ENCODE measurements at places on chromosomes 16 and 17.

- DNase-seq, result no peak
Measured at GRCh38 chr17:79608624-79608959, 2.3 kb downstream of the RBFOX3 start.

DNA sequence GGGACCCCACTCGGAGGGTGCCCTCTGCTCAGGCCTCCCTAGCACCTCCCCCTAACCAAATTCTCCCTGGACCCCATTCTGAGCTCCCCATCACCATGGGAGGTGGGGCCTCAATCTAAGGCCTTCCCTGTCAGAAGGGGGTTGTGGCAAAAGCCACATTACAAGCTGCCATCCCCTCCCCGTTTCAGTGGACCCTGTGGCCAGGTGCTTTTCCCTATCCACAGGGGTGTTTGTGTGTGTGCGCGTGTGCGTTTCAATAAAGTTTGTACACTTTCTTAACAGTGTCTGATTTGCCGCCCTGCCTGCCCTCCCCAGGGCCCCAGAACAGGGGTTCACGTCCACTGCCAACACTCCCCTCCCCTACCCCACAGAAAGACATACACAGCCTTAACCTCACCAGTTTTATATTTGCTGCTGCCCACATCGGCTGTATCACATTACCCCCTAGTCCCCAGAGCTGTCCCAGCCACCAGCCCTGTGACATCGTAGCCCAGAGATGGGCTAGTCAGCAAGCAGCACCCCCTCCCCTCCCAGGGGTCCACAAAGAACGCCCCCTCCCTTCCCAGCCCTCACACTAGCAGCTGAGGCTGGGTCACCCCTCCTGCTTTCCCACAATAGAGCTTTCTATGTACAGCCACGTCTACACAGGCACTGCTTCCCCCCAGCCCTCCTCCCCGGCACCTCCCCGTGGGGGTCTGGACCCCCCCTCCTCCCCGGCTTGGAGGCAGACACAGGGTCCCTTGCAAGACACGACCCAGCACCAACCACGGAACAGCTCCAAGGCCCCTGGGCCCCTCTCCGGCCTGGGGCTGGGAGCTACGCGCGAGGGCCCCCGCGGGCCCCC, 7.9 kb downstream of the GRN start:
- no peak for DNase-seq

DNA sequence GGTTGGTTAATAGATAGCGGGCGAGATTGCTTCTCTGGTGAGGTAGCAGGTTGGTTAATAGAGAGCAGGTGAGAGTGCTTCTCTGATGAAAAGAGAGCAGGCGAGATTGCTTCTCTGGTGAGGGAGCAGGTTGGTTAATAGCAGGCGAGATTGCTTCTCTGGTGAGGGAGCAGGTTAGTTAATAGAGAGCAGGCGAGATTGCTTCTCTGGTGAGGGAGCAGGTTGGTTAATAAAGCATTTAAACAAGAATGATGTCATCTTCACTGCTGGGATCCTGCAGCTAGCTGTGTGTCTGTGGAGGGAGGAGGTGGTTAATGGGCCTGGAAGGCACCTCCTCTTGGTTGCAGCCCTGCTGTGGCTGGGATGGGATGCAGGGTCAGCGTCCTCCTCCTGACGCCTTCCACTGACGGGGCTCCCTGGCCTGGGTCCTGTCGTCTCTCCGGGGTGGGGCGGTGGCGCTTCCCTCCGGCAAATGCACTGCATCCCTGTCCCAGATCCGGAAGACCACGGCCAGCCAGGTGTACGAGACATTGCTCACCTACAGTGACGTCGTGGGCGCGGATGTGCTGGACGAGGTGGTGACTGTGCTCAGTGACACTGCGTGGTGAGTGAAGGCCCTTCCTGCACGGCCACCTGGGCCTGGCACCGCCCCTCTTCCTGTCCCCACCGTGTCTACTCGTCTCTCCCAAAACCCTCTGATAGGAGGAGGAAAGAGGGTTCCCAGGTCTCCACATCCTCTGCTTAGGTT, 99.2 kb upstream of the ZNF750 start:
- DNase-seq, result no peak

DNA sequence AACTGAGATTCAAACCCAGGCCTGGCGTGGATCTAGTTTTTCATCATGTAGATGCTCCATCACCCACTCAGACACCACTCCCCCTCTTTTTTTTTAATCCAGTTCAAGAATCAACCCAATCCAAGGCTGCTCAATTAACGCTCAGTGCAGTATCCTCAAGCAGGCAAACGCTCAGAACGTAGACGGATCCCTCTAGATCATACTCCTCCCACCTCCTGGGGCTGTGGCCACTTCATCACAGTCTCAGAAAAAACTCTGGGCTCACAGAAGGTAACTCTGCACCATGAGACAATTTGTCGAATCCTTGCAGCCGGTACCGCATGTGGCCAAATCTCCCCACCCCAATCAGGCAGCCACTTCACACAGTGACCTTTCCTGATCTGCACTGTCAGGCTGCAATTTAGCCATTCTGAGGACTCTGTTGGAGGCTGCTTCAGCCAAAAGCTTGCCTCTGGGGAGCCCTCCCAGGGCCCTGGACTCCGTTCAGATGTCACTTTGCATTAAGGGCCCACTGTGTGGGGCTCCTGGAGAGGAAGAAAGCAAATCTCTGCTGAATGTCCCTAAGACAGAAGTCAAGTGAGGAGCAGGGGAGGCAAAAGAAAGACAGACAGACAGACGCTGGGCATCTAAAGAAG, 183.5 kb downstream of the XYLT1 start:
- no peak for DNase-seq

DNA sequence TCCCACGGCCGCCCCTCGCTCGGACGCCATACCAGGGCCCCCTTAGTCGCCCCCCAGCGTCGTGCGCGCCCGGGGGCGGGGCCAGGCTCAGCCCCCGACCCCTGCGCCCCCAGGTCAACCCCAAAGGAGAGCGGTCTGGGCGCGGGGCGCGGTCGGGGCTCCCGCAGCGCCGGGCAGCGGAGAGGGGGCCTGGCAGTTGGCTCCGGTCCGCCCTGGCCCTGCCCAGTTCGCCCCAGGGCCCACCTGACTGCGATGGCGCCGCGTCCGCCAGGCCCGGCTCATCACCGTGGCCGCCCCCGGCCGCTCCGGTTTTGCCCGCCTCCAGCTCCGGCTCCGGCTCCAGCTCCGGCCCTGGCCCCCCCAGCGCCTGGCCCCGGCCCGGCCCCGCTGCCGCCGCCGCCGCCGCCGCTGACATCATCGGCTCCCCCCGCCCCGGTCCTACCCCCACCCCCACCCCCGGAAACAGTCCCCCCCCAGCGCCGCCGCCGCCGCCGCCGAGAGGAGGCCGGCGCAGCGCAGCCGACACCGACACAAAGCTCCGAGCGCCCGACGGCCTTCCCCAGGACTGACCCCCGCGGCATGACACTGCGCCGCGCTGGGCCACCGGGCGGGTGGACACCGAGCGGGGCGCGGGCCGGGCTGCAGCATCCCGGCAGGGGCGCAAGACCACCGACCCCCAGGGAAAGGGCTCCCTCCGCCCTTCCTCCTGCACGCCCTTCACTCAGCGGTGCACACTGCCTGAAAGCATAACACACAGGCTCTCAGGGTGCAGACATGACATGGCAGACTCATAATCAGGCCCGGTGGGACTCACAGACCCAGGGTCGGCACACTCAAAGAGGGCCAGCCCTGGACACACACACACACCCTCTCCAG, at the start of gene ZBTB4:
TSS of gene ZBTB4 (minus strand) at position 419 of the 876 bp plus-strand sequence. CDS start 12,830 bp downstream, outside the sequence.
- peak; percentile 60 for DNase-seq

DNA sequence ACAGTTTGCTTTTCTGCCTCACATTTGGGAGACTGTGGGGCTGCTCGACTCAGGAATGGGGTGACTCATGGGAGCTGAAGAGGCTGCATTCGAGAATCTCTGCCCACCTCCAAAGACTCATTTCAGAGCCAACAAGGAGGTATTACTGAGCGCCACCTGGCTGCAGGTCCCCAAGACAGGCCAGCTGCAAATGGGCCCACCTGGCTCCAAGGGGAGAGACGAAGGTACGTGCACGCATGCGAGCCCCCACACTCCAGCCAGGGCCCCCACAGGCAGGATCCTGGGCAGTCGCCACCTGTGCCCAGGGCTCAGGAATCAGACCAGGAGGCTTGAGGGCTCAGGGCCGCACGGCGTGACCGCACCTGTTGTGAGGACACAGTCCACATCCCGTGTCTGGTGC, 6.0 kb downstream of the HAGHL start:
- DNase-seq, result no peak

GRCh38 chr17:79834565-79835469, 4.4 kb downstream of the CBX4 start:
- no peak for DNase-seq

DNA sequence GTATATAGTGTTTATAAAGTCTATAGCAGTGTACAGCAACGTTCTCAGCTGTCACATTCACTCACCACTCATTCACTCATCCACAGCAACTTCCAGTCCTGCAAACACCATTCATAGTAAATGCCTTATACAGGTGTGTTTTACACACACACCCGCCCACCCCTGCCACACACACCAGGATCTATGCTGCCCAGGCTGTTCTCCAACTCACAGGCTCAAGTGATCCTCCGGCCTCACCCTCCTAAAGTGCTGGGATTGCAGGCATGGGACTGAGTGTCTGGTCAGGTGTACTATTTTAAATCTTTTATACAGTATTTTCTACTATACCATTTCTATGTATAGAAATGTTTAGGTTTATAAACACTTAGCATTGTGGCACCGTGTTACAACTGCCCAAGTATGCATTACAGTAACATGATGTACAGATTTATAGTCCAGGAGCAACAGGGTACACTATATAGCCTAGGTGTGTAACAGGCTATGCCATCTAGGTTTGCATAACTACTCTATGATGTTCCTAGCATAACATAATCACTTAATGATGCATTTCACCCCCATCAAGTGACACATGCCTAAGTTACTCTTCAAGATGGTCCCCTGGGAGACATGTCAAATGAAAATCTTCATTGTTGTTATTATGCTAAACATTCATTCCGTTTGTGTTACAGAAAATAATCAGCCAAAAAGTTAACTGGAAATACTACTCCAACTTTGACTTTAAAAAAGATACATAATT, 42.5 kb downstream of the CREBBP start:
- DNase-seq, result no peak

- no peak for DNase-seq
Measured at GRCh38 chr16:70359552-70359951, 12.8 kb downstream of the DDX19A start.

DNA sequence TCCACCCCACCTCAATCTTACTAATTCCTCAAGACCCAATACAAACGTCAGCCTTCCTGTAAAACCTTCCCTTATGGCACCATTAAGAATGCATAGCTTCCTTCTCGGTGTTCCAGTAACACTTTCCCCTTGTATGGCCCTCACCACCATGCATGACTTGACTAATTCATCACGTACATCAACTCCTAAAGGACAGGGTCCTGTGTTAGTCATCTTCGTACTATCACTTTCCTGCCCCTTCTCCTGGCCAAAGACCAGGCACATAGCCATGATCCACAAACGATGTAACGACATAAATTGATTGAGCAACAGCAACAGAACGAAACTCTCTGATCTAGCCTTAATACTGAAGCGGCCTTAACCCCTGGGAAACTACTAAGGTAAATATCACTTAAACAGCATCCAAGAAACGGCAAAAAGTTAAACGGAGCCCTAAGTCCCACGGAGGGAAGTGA, 612 bp downstream of the PSMD12 start:
- no peak for DNase-seq

All from C1 segment of cervical spinal cord (tissue), 14 donors.